ENCODE measurements at places on chromosomes 5 and 9.

DNA sequence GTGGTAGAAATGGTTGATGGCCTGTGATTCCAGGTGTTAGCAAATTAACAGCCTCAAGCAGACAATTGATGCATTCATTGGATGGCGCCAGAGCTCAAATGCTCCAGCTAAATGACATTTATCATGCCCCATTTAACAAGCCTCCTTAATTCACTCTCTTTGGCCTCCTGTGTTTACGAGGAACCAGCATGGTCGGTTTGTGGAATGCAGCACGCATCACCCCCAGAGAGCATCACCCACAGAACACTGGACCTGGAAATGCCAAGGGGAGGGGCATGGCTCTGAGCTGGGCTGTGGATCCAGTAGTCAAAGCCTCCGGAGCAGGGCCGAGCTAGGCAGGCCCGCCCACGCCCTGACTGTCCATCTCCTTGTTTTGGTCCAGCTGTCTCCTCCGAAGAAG lies 434.0 kb downstream of the GADD45G start:
- DNase-seq = no peak

GRCh38 chr5:113824307-113824706 lies 310.8 kb downstream of the YTHDC2 start:
- no peak for DNase-seq

DNA sequence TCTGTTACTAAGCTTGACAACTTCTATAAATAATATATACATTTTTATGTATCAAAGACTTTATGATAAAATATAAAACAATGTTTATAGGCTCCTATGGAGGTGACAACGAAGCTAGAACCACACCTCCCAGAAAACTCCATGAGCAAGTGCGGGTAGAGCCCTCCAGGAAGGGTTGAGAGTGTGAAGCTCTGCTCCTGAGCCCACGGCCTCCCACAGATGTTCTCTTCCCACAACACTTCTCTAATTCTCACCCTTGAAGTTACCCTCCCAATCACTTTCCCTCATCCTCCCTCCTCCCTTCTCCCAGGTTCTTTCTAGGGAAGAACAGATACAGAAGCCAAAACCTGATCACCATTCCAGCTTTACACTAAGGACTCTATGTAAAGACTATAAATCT lies 427.6 kb downstream of the SPOCK1 start:
- DNase-seq = no peak

DNA sequence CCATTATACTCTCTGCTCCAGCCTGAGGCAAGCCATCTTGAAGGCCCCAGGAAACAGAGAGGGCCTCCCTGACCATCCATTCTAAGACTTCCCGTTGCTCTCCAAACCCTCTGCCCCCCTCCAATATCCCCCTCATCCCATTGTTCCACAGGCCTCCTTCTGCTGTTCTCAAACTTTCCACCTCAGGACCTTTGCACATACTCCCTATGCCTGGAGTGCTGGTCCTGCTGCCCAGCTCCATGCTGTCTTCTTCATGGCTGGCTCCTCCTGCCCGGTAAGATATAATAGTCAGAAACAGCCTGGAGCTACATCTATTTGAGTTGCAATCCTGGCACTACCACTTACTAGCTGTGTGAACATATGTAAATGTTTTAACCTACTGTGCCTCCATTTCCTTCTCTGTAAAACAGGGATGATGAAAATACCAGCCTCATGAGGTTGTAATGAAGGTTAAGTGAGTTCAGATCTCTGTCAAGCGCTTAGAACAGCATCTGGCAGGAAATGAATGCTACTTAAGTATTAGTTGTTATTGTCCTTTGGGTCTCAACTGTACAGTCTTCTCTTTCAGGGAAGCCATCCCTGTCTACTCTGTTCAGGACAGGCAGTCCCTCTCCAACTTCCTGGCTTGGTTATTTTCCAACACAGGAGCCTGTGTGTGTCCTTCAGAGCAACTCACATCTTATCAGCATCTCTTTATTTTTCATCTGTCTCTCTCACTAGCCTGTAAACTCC lies 45.8 kb downstream of the TMOD1 start:
- DNase-seq = no peak

DNA sequence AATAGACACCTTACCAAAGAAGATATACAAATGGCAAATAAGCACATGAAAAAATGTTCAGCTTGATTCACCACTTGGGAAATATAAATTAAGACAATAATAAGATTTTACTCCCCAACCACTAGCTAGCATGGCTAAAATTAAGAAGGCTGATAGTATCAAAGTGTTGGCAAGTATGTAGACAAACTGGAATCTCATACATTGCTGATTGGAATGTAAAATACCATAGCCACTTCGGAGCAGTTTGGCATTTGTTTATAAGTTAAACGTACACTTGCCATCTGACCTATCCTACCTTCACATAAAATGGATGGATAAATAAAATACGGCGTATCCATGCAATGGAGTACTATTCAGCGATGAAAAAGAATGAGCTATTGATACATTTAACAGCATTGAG lies 129.2 kb downstream of the ZNF462 start:
- no peak for DNase-seq

DNA sequence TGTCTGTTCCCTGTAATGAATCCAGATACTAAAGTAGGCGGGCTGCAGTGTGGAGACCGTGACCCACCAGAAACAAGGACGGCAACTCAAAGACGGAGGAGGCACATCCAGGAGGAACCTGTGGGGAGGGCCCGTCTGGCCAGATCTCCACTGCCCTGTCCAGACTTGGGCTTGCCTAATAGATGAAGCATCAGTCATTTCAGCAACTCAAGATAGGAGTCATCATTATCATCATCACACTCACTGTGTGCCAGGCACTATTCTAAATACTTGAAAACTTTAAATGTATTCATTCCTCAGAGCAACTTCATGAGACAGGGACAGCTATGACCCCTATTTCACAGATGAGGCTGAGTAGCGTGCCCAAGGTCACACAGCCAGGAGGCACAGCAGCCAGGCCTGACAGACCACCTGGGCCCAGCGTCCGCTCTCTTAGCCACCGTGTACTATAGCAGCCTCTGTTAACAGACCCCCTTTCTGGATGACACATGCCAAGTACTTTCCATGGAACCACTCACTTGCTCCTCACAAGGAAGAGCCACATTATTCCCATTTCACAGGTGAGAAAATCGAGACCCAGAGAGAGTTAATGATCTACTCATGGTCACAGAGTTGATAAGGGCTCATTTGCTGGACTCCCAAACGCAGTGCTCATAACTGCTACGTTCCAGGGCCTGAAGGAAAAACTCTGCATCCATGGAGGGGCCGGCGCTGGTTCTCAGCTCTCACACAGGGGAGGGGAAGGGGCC lies 4.9 kb upstream of the IL4 start:
- no peak for DNase-seq
